Cortex of kidney (tissue), 1 donor: ENCODE measurements at places on chromosomes 6 and 20.

GRCh38 chr6:106519460-106520394, 109.6 kb downstream of the RTN4IP1 start:
- DNase-seq: no peak

GRCh38 chr6:13641315-13641714, 26.2 kb downstream of the NOL7 start:
- DNase-seq: no peak

- DNase-seq: no peak
Measured at GRCh38 chr6:108690326-108691049, 129.8 kb downstream of the FOXO3 start.

DNA sequence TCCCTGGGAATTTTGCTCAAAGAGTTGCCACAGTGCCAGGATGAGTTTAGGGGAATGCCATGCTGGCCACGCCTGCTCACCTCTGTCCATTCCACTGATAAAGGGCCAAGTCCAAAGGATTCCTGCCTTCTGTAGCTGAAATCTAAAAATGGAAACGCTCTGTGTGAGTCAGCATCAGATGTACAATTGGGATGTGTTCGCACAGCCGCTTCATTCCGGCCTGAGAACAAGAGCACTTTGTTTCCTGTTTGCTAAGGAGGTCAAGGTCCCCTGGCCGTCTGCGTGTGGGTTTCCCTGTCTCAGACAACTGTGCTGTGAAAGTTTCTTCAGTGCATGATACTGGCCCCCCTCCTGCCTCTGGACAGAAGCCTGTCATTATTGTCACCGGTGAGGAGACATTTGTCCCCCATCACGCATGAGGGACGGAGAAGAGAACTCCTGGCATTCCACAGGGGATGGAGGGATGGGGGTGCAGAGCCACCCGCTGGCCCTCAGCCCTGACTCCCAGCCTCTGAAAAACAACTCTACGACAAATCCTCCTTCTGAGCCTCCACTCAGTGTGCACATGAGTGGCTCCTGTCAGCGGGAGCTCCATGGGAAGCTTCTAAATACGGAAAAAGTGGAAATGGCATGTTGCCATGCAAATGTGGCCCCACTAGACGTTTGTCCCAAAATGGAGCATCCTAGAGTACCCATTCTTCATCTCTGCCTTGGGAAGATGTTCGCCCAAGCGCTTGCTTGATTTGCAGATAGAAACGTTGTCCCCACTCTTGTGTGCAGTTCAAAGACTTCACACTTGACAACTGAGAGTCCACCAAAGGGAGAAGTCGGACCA, 143.5 kb upstream of the AFDN start:
- no peak for DNase-seq

DNA sequence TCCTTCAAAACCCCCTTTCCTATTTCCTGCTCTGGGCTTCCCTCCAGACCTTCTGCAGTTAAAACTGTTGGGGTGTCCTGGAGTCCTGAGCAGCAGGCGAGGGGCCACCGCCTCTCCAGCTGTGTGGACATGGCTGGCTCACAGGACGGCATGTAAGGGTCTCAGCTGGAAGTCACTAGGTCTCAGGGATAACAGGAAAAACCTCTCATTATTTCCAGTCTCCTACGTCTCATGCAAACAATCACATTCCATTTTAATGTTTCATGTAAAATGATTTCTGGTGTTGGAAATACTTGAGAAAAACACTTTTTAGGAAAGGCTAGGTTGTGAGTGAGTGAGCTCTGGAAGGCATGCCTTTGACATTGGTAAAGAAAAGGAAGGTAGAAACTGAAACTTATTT, 158.7 kb downstream of the SCML4 start:
- no peak for DNase-seq

DNA sequence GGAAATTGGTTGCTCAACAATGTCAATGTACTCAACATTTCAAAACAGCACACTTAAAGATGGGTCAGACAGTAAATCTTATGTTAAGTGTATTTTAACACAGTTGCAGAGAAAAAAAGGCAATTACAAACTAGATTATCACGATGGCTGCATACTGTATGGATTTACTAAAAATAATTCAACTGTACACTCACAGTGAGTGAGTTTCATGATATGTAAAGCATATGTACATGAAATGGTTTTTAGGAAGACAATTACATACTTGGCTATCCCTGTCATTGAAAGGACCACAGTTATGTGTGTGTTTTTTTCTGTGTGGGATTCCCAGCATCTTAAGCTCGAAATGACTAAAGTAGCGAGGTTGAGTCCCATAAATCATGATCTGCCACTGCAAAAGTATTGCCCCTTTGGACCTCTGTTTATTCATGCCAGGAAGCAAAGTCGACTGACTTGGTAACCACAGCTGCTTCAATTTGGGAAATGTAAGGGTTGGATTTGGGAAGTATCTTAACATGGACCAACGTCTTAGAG, 5.5 kb upstream of the SALL4 start:
- DNase-seq: no peak

GRCh38 chr6:149948616-149949015, 6.8 kb downstream of the ULBP2 start:
- DNase-seq: no peak

DNA sequence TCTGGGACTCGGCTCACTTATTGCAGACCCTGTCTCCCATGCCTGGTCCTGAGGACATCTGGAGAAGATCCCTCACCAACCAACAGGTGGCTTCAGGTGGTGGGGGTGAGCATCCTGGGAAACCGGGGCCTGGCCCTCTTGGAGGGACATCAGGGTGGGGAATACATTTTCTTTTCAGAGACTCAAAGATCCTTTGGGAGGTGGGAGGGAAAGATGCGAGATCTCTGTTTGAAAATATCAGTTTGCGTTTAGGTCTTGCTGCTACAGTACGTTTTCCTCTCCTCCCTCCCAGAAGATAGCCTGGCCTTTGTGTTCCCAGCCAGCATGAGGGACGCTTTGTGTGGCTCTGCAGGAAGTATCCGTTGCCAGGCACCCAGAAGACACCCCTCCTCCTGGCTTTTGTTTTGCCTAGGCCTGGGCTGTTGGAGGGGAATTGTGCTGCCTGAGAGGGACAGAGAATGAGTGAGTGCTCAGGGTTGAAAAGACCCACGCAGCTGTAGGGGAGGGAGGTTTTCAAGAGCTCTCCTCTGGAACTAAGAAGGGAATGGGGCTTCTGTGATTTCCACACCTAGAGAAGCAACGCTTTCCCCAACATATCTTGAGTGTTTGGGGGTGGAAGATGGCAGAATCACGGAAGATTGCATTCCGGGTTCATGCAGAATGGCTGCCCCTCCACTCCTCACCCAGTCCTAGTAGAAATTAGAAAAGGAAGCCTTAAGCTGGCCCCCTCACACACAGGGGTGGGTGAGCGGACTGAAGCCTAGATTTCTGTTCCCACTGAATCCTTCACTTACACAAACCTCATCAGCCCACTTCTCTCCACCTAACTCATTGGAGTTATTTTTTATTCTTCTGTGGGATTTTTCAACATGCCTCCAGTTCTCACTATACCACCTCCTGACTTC, 22.0 kb upstream of the SLC2A12 start:
- DNase-seq: no peak

GRCh38 chr20:47111576-47111975, 216.9 kb downstream of the EYA2 start:
- DNase-seq: no peak

- DNase-seq: no peak
Measured at GRCh38 chr20:37803438-37804307, 99.3 kb upstream of the VSTM2L start.

GRCh38 chr6:45076217-45076930, 251.8 kb upstream of the RUNX2 start:
- DNase-seq: no peak

DNA sequence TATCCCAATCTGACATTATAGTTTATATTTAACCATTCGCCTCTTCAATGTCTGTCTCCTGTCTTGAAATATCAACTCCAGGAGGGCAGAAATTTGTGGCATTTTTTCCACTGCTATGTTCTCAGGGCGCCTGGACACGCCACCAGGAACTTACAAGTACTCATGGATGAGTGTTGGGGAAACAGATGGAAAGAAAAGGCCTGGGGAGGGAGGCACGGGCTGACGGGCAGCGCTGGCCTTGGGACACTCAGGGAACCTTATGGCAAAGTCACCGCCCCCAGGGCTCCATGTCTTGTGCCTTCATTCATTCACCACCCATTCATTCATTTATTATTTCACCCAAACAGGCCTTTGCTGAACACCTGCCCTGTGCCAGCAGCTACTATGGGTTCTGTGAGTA, 222.9 kb downstream of the PREX1 start:
- no peak for DNase-seq

DNA sequence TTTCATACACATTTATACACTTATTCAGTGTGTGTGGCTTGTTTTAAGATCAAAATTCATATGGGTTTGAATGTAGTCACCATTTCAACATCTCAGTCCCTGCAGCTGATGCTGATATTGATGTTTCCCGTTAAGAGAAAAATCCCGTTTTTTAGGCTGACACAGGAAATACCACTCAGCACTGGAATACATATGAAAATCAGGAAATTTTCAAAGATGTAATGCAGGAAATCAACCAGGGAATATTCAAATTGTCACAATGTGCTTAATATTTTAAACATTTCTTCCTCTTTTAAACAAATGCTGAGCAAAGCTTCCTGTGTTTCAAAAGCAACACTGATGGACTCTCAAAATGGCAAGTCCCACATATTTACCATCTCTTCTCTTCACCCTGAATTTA, 94.5 kb upstream of the MARCKS start:
- no peak for DNase-seq

- DNase-seq: no peak
Measured at GRCh38 chr6:36912030-36912454, 26.3 kb downstream of the C6orf89 start.

- no peak for DNase-seq
Measured at GRCh38 chr6:38573801-38574395, 65.8 kb downstream of the BTBD9 start.

DNA sequence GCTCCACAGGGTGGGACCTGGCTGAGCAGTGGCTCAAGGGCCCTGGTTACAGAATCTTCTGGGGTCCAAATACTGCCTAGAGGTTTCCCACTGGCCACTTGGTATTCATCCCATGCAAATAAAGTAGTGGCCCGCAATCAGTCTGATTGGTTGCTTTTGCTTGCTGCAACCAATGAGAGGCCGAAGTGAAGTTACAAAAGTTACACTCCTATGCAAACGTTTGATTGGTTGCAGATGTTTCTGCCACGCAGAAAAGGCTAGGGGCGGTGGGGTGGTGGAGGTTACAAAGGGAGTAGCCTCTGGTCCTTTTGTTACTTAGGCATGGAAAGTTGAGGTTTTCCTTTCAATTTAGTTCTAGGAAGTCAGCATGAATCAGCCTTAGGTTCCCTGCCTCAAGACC, 3.6 kb upstream of the NHLRC1 start:
- DNase-seq: no peak

DNA sequence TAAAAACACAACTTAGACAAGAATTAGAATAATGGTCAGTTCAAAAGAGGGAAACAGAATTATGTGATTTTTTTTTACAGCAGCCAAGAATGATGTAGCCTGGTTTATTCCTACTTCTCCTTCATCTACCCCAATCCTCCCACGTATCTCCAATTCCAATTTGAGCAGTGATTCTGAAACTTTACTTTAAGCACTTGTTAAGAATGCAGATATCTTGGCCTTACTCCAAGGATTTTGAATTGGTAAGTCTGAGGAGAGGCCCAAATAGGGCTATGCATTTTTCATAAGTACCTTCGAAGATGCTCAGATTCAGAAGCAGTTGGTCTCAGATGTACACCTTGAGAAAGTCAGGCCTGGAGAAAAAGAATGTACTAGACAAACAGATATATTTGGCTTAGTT, 233.4 kb upstream of the FLRT3 start:
- DNase-seq: no peak

DNA sequence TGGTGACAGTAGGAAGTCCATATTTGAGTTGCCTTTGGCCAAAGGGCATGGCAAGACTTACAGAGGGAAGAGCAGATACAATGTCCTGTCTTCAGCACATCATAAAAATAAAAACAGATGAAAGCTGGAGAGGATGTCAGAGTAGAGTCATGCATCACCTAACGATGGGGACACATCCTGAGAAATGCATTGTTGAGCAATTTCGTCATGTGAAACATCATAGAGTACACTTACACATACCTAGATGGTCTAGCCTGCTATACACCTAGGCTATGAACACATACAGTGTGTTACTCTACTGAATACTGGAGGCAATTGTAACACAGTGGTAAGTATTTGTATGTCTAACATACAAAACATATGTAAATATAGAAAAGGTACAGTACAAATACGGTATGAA, 75.6 kb downstream of the VEGFA start:
- no peak for DNase-seq

DNA sequence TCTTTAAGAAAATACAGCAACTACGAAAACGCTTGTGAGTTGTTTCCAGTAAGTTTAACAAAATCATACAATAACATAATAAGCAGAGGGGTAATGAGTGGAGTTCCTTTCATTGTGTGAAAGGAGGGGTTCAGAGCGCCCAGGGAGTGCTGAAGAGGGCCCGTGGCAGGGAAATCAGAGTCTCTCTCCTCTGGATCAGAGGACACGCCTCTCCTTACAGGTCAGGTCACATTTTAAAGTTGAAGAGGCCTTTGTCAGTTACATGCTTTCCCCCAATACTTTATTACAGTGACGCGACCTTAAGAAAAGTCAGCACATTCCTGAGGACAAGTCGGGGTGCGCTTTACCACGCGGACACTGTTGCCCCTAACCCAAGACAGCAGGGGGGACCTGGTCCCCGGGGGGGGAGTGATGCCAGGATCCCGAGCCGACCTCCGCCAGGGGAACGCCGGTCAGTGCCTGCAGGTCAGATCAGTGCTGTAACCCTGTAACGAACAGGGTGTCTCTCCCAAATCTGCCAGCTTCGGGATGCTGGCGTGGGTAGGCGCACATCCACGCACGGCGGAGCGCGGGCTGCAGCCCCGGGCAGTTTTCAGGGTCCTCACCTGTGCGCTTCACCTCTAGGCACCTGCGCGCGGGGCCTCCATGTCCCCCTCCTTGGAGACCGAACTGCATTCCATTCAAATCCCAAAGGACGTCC, 848 bp downstream of the DACT2 start:
- DNase-seq: no peak

- no peak for DNase-seq
Measured at GRCh38 chr6:67175101-67175500, 1460.0 kb upstream of the ADGRB3 start.
